MG63 (cell line): ENCODE measurements at places on chromosomes 16 and 17. TPM values are rescaled to one million over a fixed set of nuclear protein-coding genes. Genes with fewer than 3 reads are reported as not detected.

Gene CA10
- not detected in 2 replicates for total RNA-seq

Gene HCRT
- not detected in 2 replicates for total RNA-seq

Gene TEX19
- 2.3 TPM in 1 of 2 replicates, not detected in the other for total RNA-seq

Gene TBC1D3G
- not detected in 2 replicates for total RNA-seq

Gene TGFB1I1
- total RNA-seq: 39.1 and 48.1 TPM in 2 replicates

DNA sequence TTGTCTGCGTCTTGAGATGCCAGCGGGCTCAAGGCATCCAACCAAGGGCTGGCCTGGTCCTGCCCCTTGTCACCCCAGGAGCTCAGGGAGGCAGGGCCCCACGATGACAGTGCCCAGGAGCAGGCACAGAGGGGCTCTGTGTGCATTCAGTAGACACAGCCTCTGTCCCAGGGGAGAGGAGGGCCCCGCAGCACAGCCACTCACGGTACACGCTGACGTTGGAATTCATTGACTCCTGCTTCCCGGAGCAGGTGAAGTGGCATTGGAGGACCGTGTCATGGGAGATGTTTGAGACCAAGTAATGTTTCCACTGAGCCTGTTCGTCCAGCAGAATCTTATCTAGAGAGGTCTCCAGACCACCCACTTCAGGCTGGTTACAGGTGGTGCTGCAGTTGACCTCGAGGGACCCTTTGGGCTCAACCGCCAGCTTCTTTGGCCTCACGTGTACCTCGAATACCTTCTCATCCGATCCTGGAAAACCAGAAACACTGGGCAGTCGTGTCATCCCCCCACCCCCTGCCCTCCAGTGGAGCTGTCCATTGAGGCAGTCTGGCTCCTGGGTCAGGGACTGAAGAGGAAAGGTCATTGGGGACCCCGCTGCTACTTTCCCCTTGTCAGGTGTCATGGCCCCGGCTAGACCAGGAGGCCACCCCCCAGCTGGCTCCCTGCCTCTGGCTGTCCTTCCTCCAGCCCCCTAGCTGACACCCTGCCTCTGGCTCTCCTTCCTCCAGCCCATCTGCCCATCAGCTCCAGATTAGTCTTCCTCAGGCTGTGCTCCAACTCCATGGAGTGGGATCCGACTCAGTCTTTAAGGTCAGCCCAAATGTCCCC is 7.0 kb downstream of the PRR29 start:
- no peak for DNase-seq

GRCh38 chr16:47493381-47494337 is 32.5 kb downstream of the PHKB start:
- no peak for DNase-seq

DNA sequence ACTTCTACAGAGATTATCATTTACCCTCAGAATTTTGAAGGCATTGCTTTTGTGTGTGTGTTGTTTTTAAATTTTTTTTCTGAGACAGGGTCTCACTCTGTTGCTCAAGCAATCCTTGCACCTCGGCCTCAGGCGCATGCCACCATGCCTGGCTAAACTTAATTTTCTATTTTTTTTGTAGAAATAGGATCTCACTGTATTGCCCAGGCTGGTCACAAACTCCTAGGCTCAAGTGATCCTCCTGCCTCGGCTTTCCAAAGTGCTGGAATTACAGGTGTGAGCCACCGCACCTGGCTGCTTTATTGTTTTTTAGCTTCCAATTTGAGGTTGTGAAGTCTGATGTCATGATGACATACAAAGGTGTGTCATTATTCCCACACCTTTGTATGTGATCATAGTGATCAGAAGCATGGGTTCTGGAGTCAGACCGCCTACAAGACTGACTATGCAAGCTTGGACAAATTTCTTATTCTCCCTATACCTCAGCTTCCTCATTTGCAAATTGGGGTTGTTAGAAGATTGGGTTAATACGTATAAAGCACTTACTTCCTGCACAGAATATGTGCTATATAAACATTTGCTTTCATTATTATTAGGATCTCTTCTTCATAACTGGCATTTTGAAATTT is 5.8 kb downstream of the SEPHS2 start:
- no peak for DNase-seq
